Activated T-helper 1 cell treated with anti-CD3 and anti-CD28 coated beads, Interleukin-2, amount 50 U/mL, for 16 hours (primary cell): ENCODE measurements at places on chromosomes 3 and 15.

DNA sequence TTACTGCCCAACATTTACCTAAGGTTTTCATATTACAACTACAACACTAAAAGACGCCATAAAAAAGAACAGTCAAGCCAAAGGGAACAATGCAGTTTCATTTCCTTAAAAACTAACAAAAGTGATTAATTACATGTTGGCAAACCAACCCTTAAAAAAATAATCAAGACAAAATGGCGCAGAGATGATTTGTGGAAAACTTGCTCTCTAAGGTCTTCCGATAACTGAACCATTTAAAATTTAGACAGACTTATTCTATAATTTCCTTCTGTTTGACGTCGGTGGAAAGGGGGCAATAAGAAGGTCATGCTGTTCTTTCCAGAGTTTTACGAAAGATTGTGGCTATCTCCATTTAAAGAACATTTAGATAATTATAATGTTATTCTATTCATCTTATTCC is 87.6 kb downstream of the RYK start:
- no peak for DNase-seq

GRCh38 chr3:29440413-29441305 is 159.8 kb downstream of the RBMS3 start:
- no peak for DNase-seq

DNA sequence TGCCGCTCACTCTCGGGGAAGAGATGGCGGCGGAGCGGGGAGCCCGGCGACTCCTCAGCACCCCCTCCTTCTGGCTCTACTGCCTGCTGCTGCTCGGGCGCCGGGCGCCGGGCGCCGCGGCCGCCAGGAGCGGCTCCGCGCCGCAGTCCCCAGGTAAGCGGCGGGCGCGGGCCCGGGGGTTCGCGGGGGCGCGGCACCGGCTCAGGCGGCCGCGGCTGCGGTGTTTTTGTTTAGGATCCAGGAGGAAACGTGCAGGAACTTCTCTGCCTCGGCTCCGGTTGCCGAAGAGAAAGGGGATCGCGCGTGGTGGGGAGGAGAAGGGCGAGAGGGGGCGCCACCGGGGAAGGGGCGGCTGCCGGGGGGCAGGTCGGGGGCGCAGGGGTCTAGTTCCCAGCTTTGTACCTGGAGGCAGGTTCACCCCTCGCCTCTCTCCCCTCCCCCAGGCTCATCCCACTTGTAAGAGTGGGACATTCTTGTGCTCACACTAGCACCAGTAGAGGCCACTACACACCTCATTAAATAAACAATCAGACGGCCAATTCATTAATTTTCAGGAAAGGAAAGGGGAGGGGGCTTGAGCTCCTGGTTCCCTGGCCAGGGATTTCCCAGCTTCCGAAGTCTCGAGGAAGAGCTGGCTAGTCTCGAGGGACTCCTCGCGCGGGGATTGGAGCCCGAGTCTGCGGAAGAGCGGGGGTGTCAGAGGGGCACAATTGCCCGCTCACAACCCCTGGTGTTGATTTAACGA is 562 bp downstream of the NEO1 start:
- peak; percentile 11 for DNase-seq

GRCh38 chr3:8780279-8780678 is 10.9 kb upstream of the OXTR start:
- DNase-seq, result no peak

- DNase-seq, result no peak
These were observed 49.4 kb downstream of the ZNF280D start for GRCh38 chr15:56683908-56684307.

DNA sequence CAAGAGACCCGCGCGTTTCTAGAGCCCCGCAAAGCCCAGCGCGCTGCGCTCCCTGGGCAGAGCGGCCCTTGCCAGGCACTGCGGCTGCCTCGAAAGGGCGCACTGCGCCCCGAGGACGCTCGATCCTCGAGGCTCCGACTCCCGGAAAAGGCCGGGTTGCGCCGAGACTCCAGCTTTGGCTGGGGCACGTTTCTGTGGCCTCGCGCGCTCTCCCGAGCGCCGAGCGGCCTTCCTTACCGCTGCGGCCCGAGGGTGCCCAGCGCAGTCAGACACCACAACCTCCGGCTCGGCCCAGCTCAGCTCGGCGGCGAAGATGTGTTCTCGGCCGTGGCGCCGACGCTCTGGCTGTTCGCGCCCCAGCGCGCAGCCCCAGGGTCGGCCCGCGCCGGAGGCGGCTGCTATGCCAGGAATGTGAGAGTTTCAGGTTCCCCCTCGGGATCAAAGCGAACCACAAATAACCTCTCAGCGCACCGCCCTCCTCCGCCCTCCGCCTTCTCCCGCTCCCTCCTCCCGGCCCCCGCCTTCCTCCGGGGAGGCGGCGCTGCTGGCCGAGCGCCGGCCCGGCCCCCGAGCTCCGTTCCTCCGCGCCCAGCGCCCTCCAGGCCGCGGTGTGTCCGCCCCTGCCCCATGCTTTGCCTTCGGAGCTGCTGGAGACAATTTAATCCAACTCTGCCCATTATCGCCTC is at the start of gene AMOTL2:
Gene AMOTL2, minus strand, starts transcription at position 343 of the 686 bp plus-strand sequence. CDS start 3,014 bp downstream, outside the sequence.
- DNase-seq, result no peak

DNA sequence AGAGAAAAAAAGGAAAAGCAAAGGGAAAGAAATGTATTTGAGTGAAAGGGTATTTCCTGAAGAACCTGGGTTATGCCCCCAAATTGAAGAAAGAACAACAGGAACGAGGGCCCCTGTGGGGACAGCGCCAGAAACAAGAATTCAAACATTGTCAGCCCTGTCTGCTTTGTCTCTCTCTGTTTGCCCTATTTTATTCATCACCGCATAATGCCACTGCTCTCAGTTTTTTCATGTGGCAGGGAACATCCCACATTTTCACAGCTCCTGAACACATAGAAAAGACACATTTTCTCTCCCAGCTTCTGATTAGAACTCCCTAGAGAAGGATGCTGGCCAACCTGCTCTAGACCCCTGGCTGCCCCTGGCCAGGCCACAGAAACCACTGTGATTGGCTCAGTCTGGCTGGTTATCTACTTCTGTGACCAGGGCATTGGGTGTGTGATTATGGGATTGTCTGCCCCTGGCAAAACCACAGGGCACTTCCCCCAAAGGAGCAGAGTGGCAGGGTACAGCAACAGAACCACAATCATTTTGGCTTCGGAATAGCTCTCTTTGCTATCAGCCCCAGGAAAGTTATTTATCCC is 31.3 kb upstream of the CCDC54 start:
- DNase-seq, result no peak

- DNase-seq, result no peak
These were observed 283.8 kb upstream of the RGMA start for GRCh38 chr15:93372865-93373223.

DNA sequence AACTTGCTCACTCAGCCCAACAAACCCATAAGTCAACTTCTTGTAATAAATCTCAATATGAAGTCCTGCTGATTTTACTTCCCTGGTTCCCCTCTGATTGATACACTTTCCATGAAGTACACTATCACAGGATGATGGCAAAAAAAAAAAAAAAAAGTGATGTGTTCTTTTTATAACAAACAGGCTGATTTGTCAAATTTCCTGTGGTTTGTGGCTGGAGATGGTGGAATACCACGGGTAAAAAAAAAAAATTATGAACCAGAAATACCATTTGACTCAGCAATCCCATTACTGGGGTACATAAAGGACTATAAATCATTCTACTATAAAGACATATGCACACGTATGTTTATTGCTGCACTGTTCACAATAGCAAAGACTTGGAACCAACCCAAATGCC is 10.7 kb upstream of the SERPINI2 start:
- no peak for DNase-seq

- no peak for DNase-seq
These were observed 320.7 kb downstream of the ZNF621 start for GRCh38 chr3:40845447-40845846.

- no peak for DNase-seq
These were observed 22.7 kb downstream of the CORO2B start for GRCh38 chr15:68601206-68602197.

DNA sequence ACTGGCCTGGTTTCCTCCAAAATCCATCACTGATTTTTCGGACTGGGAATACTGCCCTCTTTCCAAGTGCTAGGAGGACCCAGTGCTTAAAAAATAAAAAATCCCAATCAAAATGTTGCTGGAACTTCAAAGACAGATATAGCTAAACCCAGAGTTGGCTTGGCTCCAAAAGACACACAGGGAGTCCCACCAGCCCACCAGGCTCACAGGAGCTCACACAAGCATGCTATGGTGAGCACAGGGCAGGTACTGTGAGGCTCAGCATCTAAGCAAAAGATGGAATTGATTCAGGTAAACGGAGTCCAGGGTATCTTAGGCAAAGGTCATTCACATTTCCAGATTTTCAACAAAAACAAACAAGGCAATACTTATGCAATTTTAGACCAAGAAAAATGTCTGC is 3.7 kb downstream of the TRANK1 start:
- no peak for DNase-seq

- no peak for DNase-seq
These were observed 440.7 kb upstream of the THBS1 start for GRCh38 chr15:39140060-39140604.

- DNase-seq, result no peak
These were observed 242.6 kb upstream of the TPM1 start for GRCh38 chr15:62799919-62800318.

DNA sequence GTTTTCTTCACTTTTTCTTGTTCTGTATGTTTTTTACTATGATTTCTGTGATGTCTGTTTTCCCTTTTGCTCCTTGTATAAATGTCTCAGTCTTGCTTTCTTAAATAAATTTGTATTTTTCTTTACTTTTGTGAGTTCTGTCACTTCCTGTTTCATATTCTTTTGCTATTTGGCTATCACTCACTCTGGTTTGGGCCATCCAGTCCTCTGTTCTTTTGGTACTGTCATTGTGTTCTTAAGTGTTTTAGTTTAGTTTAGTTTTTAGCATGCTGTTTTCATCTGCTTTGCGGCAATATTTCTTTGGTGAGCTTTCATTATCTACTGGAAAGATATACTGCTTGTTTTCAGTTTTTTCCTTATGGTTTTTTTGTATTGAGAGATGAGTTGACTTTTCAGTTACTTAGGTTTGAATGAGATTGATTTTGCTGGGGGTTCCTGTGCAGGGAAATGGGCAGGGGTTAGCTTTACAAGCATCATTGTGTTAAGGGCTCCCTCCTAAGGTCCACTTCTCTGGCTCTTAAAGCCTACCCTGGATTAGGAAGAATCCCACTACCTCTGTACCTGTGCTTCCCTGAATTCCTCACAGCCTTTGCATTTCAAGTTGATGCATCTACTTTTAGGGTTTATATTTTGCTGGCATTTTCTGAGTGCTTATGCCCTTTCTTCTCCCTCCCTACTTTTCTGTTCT is 35.1 kb downstream of the PDCD6IP start:
- DNase-seq, result no peak

GRCh38 chr3:110804856-110805255 is 266.8 kb upstream of the NECTIN3 start:
- DNase-seq, result no peak

- DNase-seq, result no peak
These were observed 59.9 kb downstream of the SMAD6 start for GRCh38 chr15:66761726-66762595.

- DNase-seq, result no peak
These were observed 6.6 kb downstream of the PROK2 start for GRCh38 chr3:71778353-71778752.

- no peak for DNase-seq
These were observed 121.7 kb downstream of the EDEM1 start for GRCh38 chr3:5309171-5309570.

GRCh38 chr3:12655701-12656100 is 8.2 kb downstream of the RAF1 start:
- DNase-seq, result no peak

GRCh38 chr3:174100744-174101143 is 703.2 kb downstream of the NLGN1 start:
- no peak for DNase-seq

- DNase-seq, result no peak
These were observed 21.3 kb upstream of the GOLIM4 start for GRCh38 chr3:168117059-168117458.

- no peak for DNase-seq
These were observed 16.1 kb upstream of the SLMAP start for GRCh38 chr3:57740027-57740426.

GRCh38 chr3:108342837-108343486 is 46.6 kb downstream of the HHLA2 start:
- no peak for DNase-seq

DNA sequence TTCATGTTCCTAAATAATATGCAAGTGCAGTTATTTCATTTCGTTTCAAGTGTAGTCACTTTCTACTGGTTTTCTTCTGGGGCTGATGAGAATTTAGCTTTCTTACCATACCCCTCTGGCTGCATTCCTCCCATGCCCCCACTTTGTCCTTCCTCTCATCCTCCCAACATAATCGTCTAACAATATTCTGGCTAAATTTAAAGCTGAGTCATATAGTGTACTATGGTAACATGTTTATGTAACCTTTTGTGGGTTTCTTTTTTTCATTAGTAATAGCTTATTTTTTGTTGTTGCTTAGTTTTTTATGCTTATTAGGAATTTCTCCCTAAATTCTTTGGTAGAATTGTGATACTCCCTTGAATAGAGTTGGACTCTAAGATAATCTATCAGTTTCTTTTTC is 30.5 kb downstream of the DUT start:
- DNase-seq, result no peak

DNA sequence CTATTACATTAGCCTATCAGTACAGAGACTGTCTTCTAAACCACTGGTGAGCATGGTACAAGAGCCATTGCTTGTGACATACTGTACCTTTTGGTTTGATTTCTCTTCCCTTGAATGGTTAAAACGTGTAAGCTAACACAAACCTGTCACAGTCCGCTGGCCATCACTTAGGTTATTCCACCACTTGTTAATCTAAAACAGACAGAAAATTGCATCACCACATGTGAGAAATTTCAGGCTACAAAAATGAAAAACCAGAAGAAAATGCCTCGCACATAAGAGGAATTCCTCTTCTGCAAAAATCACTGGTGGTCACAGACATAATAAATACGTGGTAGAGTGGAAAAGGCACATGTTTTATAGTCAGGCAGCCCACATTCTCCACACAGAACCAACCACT is 22.1 kb downstream of the PARL start:
- DNase-seq, result no peak

DNA sequence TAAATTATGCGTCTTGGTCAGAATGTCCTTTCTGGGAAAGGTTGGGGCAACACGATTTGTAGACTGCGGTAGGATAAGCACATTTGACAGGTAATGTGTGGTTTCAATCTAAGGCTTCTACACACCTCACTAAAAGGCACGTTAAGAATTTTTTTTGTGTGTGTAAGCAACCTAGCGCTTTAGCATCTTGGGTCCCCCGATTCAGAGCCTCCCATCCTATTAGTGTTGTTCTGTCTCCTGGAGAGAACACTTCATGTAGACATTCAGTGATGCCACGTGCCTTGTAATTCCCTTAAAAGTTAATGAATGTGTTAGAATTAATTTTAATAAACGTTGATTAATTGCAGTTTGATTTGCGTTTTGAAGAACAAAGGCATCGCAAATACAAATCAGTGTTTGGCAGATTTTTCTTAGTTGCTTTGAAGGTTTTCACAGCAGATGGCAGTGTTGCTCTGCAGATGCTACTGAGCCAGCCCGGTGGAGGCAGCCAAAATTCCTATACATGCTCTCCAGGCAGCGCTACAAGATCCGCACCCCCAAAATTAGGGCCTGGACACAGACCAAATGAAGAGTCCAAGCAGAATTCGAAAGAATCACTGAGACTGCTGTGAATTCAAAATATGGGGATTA is 63.5 kb downstream of the OTOL1 start:
- DNase-seq, result no peak
